T47D (cell line): ENCODE measurements at places on chromosomes 2 and 18.

GRCh38 chr2:28522481-28522880, 26.6 kb downstream of the PLB1 start:
- no peak for DNase-seq

- no peak for DNase-seq
Observed at GRCh38 chr2:8389431-8390108, 292.3 kb upstream of the ID2 start.

GRCh38 chr2:9144046-9144445, 62.6 kb upstream of the ASAP2 start:
- no peak for DNase-seq

DNA sequence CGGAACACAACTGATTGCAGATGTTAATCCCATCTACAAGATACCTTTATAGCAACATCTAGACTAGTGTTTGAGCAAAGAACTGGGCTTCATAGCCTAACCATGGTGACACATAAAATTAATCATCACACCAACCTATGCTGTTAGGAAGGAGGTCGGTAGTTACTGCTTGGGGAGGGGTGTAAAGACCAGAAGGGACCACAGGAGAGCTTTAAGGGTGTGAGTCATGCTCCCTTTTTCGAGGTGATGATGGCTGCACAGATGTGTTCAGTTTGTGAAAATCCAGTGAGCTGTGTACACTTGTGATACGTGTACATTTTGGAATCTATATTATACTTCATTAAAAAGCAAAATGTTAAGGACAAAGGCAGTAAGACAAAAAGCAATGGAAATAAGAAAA, 4.6 kb upstream of the SEH1L start:
- DNase-seq = no peak

- DNase-seq = no peak
Observed at GRCh38 chr2:232615339-232615738, 18.1 kb upstream of the EFHD1 start.

GRCh38 chr18:59848002-59848401, 51.8 kb upstream of the PMAIP1 start:
- DNase-seq = no peak

DNA sequence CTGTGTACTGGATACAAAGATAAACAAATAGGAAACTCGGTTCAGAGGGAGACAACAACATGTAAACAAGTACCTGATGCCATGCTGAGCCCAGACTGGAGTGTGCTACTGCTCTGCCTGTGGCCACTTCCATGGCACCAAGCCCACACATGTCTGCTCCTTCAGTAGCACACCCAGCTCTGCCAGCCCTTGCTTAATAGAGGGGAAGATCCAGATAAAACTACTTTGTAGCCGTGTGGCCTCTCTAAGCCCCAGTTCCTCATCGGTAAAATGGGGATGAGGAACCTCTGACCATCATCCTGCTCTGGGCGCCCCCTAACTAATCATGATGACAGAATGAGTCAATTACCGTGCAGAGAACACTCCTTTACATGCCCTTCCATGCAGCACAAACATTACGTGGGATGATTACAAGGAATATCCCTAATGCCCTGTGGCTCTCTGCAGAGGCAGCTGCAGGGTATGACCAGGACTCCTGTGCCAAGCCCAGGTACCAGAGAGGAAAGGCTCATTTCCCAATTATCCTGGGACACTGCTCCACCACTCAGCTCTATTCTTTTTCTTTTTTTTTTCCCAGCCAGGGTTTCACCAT, 34.9 kb downstream of the DNMT3A start:
- no peak for DNase-seq

GRCh38 chr2:61877571-61878245, 10.7 kb downstream of the CCT4 start:
- no peak for DNase-seq

DNA sequence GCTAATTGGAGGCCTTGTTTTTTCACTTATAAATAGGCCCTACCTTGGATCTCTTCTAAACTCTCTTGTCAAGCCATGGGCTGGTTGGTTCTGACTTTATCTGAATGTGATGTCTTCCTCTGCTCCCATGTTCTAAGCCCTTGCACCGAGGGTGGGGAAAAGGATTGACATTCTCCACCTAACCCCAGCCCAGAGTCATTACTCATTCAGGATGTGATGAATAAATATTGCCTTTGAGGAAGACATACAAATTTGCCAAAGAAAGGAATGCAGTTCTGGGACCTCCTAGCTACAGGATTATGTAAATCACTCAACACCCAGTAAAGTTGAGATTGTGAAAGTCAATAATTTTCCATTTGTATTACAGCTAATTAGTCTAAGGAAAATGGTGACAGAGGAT, 142.1 kb upstream of the LYPD6 start:
- no peak for DNase-seq

DNA sequence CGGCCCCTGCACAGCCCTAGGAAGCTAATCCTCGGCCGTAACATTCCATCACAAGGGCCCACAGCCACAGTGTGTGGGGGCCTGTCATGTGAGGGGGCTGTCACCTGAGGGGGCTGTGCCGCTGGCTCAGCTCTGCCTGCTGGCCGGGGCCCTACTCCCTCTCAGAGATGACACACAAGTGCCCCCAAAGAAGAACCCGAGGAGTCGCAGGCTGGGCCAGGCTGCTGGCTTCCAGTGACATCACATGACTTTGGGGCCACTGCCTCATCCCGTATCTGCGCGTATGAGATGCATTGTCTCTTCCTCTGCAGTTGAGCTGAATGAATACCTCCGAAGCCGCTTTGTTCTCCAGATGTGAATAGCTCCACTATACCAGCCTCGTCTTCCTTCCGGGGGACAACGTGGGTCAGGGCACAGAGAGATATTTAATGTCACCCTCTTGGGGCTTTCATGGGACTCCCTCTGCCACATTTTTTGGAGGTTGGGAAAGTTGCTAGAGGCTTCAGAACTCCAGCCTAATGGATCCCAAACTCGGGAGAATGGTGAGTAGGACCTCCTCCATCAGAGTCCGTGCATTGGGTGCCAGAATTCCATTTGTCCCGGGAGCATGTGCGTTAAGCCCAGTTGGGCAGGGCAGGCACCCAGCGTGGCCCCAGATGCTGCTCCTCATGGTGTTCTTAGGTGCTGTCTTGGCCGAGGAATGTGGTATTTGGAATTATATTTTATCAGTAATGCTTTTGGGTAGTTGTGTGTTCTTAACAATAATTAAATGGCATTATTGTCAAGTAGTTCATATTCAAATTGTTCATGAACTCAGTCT, at the start of gene CNDP1:
Gene CNDP1 (plus strand): TSS at position 351 of the 820 bp plus-strand sequence. CDS start 168 bp downstream, at position 519.
- DNase-seq = no peak

DNA sequence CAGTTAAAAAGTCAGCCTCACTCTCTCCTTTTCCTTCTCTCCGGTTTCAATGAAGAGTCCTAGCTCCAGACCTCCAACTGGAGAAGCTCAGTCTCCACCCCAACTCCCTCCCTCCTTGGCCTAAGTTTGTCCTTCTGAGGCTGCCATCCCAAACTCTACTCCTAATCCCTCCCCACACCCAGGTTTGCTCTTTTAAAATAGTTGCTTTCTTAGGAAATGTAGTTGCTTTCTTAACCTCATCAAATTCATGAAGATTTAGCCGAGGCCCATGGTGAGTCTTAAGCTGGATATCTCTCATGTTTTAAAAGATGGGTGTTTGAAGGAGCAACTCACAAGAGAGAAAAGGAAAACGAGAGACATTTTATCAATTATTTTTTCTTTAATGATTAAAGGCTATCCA, 937 bp upstream of the LANCL1 start:
- no peak for DNase-seq

DNA sequence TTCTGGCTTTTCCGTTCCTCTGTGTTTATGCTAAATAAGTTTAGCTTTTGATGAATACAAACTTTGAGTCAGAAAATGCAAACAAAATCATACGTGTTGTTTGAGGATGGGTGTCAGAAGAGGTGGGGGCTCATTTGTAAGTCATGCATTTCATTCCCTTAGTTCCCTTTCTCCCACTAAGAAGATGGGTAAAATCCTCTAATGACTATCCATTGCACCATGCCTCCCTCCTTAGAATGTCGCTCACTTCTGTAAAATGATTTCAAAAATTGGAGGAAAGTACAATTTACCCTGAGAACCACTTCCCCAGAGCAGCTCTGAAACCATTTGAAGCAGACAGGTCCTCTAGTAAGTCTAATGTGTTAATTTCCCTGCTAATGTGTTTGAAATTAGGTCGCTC, 629.6 kb upstream of the VRK2 start:
- no peak for DNase-seq

DNA sequence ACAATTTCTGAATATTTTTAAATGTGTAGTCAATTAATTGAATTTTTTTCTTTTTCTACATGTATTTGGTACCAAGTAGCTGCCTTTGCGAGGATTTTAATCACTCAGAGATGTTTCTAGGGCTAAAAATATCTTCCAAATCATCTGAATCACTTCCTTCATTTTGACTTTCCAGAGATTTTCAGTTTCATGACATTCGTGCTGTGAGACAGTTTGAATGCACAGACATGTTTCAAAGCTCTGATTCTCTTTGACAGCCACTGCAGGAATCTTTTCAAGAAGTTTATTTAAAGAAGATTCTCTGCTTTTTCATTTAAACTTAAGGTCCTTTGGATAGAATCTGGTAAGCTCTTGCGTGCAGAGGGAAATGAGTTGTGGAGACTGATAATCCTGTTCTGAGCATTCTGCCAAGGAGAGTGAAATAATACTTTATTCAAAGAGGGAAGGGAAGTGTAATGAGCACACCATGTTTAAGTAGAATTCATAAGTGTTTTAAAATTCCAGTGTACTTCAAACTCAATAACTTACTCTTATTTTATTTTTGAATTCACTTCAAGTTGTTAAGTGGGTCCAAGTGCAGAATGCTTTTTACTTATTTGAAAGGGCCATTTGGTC, 9.7 kb downstream of the CYBRD1 start:
- no peak for DNase-seq

- no peak for DNase-seq
Observed at GRCh38 chr2:28904802-28905457, 10.5 kb downstream of the WDR43 start.

- no peak for DNase-seq
Observed at GRCh38 chr2:180261976-180262375, 254.9 kb upstream of the CWC22 start.

DNA sequence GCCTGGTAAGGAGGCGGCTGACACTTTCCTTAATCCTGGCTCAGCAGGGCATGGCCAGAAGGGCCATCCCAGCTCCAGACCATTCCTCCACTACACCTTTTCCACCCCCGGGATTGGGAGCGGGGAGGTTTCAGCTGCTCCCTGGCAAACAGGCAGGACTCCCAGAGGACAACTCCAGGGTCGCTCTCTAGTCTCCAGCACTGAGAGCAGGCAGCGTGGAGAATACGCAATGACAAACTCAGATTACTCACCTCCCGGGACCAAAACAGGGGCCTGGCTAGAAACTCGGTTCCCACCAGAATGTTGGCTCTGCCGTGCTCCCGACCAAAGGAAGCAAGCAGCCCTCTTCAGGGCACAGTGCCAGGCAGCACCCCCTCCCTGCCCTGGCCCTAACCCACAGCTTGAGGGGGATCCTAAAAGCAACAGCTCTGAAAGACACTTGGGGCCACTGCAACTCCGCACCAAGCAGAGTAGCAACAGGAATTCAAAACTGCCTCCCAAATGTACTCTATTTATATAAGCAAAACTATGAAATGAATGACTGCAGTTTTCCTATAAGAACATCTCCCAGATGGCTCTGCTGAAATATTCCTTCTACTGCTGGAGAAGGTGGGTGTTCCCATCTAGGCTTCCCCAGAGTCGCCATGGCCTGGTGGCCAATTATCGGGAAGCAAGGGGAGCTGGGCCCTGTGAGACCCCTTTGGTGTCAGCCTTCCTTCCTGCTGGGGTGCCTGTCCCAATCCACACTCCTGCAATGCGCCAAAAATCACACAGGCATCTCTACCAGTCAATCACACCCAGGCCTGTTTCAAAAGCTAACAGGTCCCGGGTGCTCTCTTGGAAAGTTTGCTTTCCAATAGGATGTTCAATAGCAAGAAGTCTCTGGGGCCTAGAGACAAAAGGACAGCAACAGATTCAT, 61.2 kb upstream of the POMC start:
- no peak for DNase-seq

- no peak for DNase-seq
Observed at GRCh38 chr2:27814758-27815157, 43.2 kb downstream of the MRPL33 start.

DNA sequence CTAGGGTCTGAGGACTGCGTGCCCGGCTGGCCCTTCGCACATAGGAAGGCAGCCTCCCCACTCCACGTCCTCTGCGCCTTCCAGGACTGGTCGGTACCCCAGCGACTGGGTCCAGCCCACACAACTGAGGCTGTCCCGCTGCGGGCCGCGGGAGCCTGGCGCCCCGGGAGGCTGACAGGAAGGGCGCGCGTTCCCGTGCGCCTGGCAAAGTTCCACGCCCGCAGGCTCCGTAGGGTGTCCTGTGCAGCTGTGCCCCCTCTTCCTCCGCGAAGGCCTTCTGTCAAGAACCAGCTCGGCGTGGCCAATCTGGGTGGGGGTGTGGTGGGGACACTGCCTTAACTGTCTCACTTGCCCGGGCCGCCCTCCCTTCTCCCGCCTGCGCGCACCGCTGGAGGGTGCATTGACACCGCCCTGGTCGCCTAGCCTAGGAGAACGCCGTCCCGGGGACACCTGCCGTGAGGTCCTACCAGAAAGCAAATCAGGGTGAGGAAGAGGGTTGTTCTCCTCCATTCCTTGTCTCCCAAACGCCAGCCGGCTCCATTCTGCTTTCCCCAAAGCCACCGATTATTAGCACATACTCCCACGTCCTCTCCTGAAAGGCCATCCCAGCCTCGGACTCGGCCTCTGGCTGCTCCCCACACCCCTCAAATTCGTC, 618 bp upstream of the LYPD1 start:
- no peak for DNase-seq

GRCh38 chr2:98032086-98032485, 36.3 kb upstream of the TMEM131 start:
- DNase-seq = no peak

- DNase-seq = no peak
Observed at GRCh38 chr2:11812466-11813248, 66.2 kb downstream of the LPIN1 start.

DNA sequence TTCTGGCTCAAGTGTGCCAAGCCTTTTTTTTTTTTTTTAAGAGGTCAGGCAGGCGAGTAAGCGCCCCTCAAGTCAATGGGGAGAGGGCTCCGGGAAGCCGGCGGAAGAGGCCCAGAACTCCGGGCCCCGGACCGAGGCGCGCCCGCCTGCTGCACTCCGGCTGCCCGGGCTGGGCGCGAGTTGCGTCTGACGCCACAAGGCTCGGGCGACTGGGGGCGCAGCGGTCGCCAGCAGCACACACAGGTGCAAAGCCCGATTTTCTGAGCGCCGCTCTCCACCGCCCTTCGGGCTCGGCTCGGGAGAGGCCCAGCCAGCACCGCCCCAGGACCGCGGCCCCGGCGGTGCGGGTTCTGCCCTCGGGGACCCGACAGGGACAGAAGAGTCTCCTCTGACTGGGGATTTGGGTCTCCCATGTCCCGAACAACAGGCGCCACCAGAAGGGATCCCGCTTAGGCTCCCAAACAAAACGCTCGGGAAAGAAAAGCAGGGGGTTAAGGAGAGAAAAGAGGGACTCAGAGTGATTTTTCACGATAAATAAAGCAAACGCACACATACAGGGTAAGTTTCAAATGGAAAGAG, 787 bp downstream of the ERBB4 start:
- DNase-seq = no peak

GRCh38 chr2:72765997-72766609, 59.7 kb downstream of the EXOC6B start:
- DNase-seq = no peak

- no peak for DNase-seq
Observed at GRCh38 chr2:48235076-48235475, 294.9 kb upstream of the STON1 start.

GRCh38 chr2:235555371-235555770, 61.5 kb downstream of the AGAP1 start:
- DNase-seq = no peak
